ENCODE measurements at places on chromosomes 13 and 19.
A peak's percentile ranks its signal among the peaks of the same experiment; 100 is the strongest.

DNA sequence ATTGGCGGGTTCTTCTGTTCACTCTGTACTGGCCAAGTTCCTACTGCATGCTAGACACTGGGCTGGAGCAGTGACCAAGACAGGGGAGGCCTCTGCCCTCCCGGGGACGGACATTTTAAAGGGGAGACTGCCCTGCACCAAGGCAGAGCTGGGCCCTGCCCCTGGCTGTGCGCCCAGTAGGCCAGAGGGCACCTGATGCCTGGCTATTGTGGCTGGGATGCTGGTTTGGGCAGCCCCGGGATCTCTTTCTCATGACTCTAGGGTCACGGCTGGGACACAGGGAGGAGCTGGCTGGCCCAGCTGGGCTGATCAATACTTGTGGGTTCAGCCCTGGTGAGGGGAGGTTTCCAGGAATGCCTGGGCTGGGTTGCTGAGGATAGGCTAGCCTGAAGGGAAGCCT is 17.7 kb downstream of the LIPE start:
- DNase-seq = no peak

GRCh38 chr19:17790059-17790780 is 4.7 kb upstream of the B3GNT3 start:
- DNase-seq = no peak

- peak; percentile 59 for DNase-seq
These were observed 11.9 kb upstream of the PRKD2 start for GRCh38 chr19:46728693-46729339.

GRCh38 chr13:93244141-93244917 is 17.7 kb downstream of the GPC6 start:
- no peak for DNase-seq

GRCh38 chr13:28532388-28533124 is 37.6 kb upstream of the FLT1 start:
- no peak for DNase-seq

DNA sequence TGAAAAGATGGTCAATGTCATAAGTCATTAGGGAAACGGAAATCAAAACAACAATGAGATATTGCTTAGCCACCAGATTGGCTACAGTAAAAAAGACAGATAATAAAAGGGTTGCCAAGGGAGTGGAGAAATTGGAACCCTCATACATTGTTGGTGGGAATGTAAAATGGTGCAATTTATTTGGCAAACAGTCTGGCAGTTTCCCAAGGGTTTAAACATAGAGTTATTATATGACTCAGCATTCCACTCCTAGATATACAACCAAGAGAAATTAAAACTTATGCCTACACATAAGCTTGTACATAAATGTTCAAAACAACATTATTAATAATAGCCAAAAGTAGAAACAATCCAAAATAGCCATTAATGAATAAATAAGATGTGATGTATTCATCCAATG is 9.9 kb upstream of the ZNF227 start:
- no peak for DNase-seq

- DNase-seq = no peak
These were observed 204.1 kb upstream of the ZNF536 start for GRCh38 chr19:30167976-30168635.

DNA sequence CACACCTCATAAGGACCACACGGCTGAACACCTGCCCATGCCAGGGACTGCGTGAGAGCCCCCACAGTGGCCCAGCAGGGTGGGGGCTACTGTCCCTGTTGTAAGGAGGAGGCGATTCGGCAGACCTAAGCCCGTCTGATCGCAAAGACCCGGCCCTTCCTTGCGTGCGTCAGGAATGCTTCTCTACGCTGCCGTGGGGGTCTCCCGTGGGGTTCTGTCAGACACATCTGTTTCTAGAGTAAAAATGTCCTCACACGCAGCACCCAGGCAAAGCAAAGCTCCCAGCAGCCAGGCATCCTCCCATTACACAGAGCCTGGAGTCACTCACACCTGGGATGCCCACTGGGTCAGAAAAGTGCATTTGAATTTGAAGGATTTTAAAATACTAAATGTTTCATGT is 147.7 kb upstream of the SOX1 start:
- no peak for DNase-seq

- DNase-seq = no peak
These were observed 143.3 kb downstream of the DCLK1 start for GRCh38 chr13:35987572-35988513.

DNA sequence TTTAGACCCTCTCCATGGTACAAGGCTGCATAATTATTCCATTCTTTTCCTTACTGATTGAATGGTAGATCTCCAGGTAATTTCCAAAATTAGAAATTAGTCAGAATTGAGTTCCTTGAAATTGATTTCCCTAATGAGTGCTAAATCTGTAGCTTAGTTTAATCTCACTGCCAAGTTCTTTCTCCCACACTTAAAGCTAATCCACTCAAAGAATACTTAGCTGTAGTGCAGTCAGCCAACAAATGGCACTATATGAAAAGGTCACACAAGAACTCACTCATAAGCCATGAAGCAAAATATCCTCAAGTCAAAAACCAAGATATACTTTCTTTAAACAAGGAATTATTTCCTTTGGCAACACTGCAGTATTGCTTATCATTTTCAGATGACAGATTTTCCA is 62.0 kb downstream of the XPO4 start:
- DNase-seq = no peak

- peak; percentile 10 for DNase-seq
These were observed 119.2 kb upstream of the IPO5 start for GRCh38 chr13:97834250-97834649.

- DNase-seq = no peak
These were observed 64.8 kb upstream of the ZNF85 start for GRCh38 chr19:20858218-20858617.

GRCh38 chr19:49210901-49211451 is 53.4 kb downstream of the TRPM4 start:
- DNase-seq = no peak

GRCh38 chr19:40543029-40543597 is 33.6 kb upstream of the SHKBP1 start:
- no peak for DNase-seq

Measured in T47D (cell line).